Ascending aorta (tissue), 2 donors: ENCODE measurements at places on chromosomes 1 and 21. TPM values are rescaled to one million over a fixed set of nuclear protein-coding genes. Genes with fewer than 3 reads are reported as not detected.

Gene CNIH3
- total RNA-seq: not detected

Gene NIBAN1
- total RNA-seq: 74.6 TPM

Gene PPIAL4G
- not detected for total RNA-seq

Gene CR1
- total RNA-seq: 8.4 TPM

Gene FMO2
- 90.3 TPM for total RNA-seq

Gene S100A2
- not detected for total RNA-seq

Gene FCN3
- 13.2 TPM for total RNA-seq

Gene SPATA1
- total RNA-seq: not detected

Gene DIO1
- total RNA-seq: not detected

Gene CFAP298
- total RNA-seq: 18.3 TPM

Gene COL24A1
- total RNA-seq: 0.11 TPM

Gene AADACL3
- total RNA-seq: not detected

Gene SYCP1
- not detected for total RNA-seq

Gene LCE1F
- total RNA-seq: not detected

Gene MPL
- not detected for total RNA-seq

Gene SEMA6C
- 31.8 TPM for total RNA-seq

Gene ABL2
- total RNA-seq: 23.9 TPM

Gene HCN3
- total RNA-seq: 2.6 TPM

Gene VANGL2
- total RNA-seq: 0.96 TPM

Gene TOR1AIP2
- total RNA-seq: 12.2 TPM

Gene RPAP2
- 1.5 TPM for total RNA-seq

Gene CACHD1
- 4.3 TPM for total RNA-seq

Gene BCL2L15
- total RNA-seq: not detected
